ENCODE measurements at places on chromosomes 7 and 10. TPM values are rescaled to one million over a fixed set of nuclear protein-coding genes. Genes with fewer than 3 reads are reported as not detected.

GRID1 gene
- 3.0 TPM for polyA plus RNA-seq

ADAM12 gene
- 18.6 TPM for polyA plus RNA-seq

HTR5A gene
- not detected for polyA plus RNA-seq

IDE gene
- polyA plus RNA-seq: 15.0 TPM

NDUFA5 gene
- 109 TPM for polyA plus RNA-seq

STEAP1 gene
- polyA plus RNA-seq: 0.62 TPM

FAM241B gene
- 0.27 TPM for polyA plus RNA-seq

MRC1 gene
- 13.7 TPM for polyA plus RNA-seq

ACTL6B gene
- not detected for polyA plus RNA-seq

ZNF655 gene
- 42.0 TPM for polyA plus RNA-seq

CDK1 gene
- 27.5 TPM for polyA plus RNA-seq

SRGN gene
- polyA plus RNA-seq: 21.8 TPM

MOGAT3 gene
- polyA plus RNA-seq: not detected

TACC2 gene
- 136 TPM for polyA plus RNA-seq

SSC4D gene
- 0.85 TPM for polyA plus RNA-seq

ATOH7 gene
- polyA plus RNA-seq: 0.22 TPM

OPN4 gene
- polyA plus RNA-seq: 2.3 TPM
